ENCODE measurements at places on chromosomes 13 and 19. TPM values are rescaled to one million over a fixed set of nuclear protein-coding genes. Genes with fewer than 3 reads are reported as not detected.

IFNL1 gene
- total RNA-seq, result not detected

DNA sequence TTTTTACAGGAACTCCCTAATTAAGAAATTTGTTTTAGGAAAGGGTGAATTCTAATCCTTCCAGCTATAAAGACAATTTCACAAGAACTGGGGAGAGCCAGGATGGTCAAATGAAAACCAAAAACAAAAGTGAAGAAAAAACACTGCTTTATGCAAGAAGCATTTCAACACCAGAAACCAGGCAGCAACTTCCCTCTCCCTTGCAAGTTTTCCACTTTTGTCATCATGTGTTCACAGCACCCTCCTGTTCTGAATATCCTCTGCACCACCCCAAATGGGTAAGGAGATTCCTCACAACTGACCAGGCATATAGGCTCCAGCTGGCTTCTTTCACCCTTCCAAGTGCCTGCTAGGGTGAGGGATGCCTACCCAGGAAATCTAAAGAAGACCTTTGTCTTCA is 328.1 kb downstream of the TBC1D4 start:
- no peaks in the 10 kb centered on the region for H3K36me3 ChIP-seq
- H3K4me3 ChIP-seq, result no peak overlapping the region
- H3K4me1 ChIP-seq, result no peaks in the 10 kb centered on the region

GRCh38 chr13:52118095-52118494 is 10.8 kb downstream of the NEK5 start:
- no peaks in the 10 kb centered on the region for H3K4me1 ChIP-seq
- peaks cover 7% of the 10 kb centered on the region for H3K27me3 ChIP-seq
- no peaks in the 10 kb centered on the region for H3K36me3 ChIP-seq
- no peak for DNase-seq
- H3K4me3 ChIP-seq, result no peak overlapping the region

DNA sequence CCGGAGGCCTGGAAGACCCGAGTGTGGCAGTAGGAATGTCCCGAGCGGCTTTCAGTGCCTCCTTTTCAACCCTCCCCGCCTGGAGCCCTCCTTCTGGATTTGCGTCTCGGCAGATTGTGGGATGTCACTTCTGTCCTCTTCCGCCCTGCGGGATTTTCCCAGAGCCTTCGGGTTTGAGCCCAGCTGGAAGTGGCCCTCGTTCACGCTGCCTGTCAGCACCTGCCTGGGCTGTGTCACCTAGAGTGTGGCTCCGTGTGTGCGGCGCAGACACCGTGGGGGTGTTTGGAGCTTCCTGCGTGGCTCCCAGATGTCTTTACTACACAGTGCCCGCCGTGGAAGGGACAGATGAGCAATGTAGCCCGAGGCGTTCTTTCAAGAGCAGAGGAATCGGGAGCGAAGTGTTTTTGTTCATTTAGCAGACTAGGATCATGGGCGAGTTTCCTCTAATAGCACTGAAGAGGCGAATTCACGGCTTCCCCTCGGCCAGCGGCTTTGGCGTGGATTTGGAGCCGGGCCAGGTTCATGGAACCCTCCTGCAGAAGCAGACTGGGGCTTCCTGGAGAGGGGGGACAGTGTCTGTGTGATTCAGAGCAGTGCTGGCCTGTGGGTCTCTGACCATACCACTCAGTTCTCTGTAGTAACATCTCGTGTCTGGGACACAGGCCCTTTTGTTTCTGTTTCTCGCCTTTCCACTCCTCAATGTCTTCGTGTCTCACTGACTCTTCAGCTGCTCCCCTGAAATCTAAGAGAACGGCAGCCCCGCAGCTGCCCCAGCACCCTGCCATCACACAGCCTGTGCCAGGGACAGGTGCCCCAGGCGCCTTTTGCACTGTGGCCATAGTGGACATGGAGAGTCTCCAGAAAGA is 68.0 kb downstream of the KDM4B start:
- H3K4me1 ChIP-seq, result no peaks in the 10 kb centered on the region
- DNase-seq, result no peak
- no peaks in the 10 kb centered on the region for H3K27me3 ChIP-seq
- no peak overlapping the region for H3K4me3 ChIP-seq

GRCh38 chr13:80141123-80141849 is 199.6 kb downstream of the SPRY2 start:
- H3K27ac ChIP-seq, result no peak overlapping the region
- no peaks in the 10 kb centered on the region for H3K27me3 ChIP-seq
- no peak overlapping the region for H3K4me3 ChIP-seq
- no peak for DNase-seq
- H3K4me1 ChIP-seq, result no peaks in the 10 kb centered on the region

DNA sequence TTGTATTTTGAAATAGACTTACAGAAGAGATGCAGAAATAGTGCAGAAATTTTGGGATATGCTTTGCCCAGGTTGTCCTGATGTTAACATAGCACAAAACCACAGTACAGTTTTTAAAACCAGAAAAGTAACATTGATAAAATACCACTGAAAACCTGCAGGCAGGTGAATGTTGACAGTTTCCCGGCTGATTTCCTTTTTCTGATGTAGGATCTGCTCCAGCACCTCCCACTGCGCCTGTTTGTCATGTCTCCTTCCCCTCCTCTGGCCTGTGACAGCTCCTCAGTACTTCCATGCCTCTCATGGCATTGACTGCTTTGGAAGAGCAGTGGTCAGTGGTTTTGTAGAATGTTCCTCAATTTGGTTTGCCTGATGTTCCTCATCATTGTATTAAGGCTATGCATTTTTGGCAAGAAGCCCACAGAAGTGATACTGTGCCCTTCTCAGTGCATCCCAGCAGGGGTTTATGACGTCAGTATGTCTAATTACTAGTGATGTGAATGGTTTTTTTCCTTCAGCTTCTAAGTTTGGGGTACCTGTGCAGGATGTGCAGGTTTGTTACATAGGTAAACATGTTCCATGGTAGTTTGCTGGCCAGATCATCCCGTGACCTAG is 31.0 kb downstream of the TDRD12 start:
- no peak for DNase-seq
- H3K4me1 ChIP-seq, result peaks cover 10% of the 10 kb centered on the region
- no peak overlapping the region for H3K27ac ChIP-seq
- H3K4me3 ChIP-seq, result no peak overlapping the region
